ENCODE measurements at places on chromosomes 1 and 21.
A peak's percentile ranks its signal among the peaks of the same experiment; 100 is the strongest.

DNA sequence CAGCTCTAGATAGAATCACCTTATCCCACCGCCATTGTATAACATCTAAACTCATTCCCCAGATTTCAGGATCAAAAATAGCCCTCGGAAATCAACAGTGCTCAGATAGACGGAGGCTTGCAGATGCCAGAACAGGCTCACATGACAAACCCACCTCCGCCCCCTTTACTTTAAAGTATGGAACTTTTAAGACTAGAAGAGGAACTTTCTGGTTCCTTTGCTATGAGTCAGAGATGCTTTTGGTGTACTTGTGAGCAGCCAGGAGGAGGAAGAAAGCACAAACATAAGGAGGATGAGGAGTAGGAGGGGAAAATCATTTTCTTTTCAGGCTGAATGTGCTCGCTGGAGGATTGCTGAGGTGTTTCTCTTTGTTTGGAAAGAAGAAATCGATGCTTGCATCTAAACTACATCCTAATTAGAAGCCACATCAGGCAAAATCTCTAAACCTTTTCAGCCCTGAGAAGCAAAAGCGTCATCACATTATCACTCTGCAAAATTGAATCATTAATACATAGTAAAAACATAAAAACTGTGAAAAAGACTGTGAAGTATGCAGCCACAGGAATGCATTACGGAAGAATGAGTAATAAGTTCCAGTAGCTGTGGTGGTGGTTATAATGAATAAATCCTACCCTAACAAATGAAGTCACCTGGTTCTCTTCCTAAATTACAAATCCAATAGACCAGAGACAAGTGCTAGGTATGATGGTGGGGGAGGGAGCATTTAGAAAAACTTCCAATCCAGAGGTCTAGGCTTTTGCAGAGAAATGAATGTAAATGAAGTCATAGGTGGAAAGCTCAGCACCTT is 251.3 kb downstream of the KCNH1 start:
- no peak for DNase-seq

DNA sequence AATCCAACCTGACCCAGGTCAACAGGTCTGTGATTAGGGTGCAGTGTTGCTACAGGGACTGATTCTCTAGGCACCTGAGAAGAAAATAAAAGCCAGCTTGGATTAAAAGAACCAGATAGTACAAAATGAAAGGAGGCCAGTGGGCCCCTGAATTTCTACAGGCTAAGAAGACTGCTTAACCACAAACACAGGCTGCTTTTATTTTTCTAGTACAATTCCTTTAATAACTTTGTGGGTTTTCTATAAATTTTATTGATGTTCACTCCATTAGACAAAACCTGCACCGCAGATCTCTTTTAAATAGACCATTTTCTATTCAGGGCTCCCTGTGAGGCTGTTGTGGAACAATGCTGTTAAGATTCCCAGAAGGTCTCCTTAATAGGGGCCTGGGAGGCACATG is 9.7 kb upstream of the PRMT2 start:
- DNase-seq = no peak

DNA sequence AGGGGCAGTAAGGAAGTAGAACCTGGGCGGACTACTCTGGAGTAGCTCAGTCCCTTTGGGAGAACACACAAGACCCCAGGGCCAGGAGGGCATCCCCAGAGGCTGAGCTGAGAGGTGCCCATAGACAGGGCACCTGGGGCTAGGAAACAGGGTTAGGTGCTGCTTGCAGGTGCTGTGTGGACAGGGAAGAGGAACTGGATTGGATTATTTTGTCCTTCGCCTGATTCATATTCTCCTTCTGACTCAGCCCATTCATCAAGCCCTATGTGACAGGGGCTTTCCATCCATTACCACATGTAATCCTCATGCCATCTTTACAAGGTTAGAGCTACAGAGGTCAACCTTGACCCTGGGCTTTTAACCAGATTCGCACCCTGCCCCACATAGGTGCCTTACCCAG is 183.9 kb downstream of the C1orf94 start:
- DNase-seq = no peak

DNA sequence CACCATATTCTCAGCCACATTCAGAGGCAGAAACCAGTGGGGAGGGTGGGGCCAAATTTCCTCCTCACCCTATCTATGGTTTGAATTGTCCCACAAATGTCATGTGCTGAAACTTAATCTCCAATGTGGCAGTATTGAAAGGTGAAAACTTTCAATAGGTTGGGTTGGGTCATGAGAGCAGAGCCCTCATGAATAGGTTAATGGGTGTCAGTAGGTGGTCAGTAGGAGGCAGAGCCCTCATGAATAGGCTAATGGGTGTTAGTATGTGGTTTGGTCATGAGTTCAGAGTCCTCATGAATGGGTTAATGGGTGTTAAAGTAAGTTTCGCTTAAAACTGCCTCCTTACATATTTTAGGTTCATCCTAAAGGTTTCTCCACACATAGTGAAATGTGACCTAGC is 170.0 kb downstream of the FCRL5 start:
- no peak for DNase-seq

DNA sequence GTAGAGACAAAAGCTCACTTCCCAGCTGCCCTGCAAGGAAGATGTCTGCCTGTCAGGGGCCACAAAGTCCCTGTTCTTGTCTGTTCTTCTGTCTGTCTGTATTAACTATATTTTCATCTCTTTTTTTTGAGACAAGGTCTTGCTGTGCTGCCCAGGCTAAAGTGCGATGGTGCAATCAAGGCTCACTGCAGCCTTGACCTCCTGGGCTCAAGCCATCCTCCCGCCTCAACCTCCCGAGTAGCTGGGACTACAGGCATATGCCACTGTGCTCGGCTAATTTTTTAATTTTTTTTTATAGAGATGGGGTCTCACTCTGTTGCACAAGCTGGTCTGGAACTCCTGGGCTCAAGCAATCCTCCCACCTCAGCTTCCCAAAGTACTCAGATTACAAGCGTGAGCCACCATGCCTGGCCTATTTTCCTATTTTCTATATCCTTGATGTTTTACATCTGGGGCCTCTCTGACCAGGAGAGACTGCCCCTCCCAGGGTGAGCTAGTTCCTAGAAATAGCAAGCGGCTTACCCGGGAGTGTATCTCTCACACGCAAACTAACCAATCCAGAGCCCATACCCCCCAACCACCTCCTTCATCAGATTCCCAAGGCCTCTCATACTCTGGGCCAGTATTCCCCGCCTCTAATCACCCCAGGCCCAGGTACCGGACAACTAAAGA is 5.4 kb upstream of the KLHDC7A start:
- no peak for DNase-seq

- no peak for DNase-seq
Observed at GRCh38 chr1:93999840-94000415, 90.7 kb upstream of the GCLM start.

DNA sequence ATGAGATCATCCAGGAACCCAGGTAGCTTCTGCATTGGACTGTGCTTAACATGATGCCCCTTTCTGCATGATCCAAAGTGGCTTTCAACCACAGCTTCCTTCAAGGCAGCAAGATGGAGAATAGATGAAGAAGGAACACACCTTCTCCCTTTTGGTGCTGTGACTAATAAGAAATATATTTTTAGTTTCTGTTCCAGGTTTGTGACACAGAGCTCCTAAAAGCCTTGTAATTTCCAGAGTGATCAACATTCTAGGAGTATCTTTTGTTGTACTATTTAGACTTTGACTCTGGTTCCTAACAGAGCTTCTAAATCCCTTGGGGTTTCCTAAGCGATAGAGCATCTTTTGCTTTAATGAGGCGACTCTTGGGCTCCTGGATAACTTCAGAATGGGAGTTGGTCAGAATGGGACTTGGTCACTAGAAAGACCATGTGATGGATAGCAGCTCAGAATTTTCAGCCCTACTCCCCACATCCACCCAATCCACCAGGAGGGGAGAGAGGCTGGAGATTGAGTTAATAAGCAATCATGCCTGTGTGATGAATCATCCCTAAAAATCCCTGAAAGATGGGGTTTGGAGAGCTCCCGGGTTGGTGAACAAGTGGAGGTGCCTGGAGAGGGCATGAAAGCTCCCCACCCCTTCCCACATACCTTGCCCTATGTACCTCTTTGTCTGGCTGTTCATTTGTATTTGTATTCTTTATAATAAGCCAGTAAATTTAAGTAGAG is 134.8 kb downstream of the FGGY start:
- DNase-seq = no peak

GRCh38 chr1:78792756-78793155 is 143.1 kb downstream of the IFI44 start:
- DNase-seq = no peak

DNA sequence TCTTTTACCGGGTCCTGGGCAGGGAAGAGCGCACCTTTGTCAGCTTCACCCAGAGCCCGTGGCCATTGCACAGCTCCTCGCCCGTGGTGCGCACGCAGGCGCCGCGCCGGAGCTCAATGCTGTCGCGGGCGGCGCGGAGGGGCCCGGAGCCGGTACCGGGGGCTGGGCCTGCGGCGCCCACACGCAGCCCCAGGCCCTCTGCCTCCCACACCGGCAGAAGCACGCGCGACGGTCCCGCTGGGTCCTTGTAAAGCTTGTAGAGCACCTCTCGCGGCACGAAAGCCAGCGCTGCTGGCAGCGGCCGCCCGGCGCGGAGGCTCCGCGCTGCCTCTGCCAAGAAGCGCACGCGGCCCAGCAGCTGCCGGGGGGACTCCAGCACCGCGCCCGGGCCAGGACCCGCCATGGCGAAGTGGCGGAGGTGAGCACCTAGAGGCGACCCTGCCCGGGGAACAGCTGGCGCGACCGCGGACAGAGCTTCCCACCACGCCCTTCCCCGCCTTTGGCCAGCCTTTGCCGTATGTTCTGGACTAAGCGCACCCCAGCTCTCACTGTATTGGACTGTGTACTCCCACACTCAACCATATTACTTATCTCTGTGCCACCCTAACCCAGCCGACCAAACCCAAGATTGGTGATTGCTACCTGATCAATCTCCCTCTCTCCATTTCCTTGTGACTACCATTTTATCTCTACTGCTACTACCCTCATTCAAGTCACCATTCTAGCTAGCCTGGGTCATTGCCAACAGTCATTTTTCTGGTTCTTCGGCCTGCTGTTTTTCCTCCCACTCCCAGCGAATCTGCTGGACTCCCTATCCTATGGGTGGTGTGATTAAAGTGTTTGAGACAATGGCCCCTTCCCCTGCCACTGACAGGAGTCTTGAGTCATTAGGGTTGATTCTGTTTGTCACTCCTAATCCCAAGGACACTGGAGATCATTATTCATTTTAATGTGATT is at the start of gene HECTD3:
Gene HECTD3 (minus strand): TSS at position 470 of the 957 bp plus-strand sequence. CDS start 67 bp downstream, at position 403.
- peak; percentile 57 for DNase-seq

GRCh38 chr1:102942324-102942723 is 166.0 kb downstream of the COL11A1 start:
- DNase-seq = no peak

DNA sequence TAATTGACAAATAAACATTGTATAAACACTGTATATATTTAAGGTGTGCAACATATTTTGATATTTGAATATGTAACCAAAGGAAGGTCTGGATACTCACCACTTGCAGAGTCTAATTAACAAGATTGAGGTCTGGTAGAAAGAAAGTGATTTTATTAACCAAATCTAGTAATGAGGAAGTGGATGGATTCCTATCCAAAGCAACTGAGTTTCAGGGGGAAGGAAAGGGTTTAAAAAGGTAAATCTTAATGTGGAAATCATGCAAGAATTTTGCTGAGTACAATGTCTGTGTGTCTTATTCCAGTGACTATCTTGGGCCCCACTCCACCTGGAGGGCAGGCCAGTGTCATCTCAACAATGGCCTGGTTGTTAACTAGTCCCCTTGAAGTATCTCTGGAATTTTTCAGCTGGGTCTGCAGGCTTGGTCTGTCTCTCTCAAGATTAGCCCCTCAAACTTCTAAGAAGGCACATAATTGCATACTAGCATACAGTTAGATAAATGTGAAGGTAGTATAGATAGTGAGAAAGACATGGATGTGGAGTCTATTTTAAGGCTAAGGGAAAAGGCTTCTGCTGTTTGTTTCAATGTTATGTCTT is 262.7 kb upstream of the RGS18 start:
- no peak for DNase-seq

GRCh38 chr1:61141288-61142042 is 59.1 kb downstream of the NFIA start:
- DNase-seq = no peak

DNA sequence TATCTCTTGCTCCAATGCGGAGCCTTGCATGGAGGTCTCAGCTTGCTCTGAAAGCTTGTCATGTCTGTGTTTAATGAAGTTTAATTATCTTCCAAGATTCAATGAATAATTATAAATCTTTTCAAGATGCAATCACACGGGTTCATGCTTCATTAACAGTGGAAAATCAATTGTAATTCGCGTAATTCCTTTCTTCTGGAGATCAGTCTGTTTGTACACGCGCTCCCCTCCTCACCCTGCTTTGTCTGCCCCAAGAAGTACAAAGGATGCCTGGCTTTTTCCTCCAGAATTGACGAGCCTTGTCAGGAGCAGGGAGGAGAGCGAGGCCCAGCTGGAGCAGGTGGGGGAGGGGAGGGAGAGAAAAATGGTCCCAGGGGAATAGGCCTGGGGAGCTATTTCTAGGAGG is 65.0 kb upstream of the DISP3 start:
- DNase-seq = no peak

DNA sequence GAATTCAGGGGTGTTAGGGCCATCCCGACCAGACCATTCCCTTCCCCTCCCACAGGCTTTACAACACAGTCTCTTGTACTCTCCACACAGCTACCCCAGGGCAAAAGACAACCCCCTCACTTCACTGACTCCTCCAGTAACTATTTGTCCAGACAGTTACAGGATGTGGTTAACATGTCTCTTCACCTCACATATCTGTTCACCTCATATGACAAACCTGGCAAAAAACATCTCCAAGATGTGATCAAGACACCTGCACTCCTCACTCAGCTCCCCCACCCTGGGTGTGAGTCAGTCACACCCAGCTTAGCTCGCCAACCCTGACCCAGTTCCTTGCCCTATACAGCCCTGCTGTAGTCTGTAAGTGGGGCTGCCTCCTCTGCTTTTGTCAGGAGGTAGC is 490.5 kb upstream of the CHRM3 start:
- DNase-seq = no peak

DNA sequence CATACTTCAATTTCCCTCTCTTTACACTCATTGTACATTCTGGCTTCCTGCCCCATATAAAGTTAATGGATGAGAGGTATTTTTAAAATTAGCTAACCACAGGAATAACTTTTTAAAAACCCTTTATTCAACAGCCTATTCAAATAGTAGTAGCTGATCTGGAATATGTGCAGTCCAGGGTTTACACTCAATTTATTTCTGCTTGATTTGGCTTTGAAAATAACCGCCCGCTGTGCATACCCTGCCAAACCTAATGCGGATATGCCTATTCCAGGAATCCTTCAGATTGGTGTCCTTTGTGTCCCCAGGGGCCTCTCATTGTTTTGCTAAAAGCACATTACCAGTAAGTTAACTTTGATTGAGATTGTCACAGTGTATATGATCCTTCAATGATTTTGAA is 1686.2 kb downstream of the PLA2G4A start:
- no peak for DNase-seq

Measured in substantia nigra (tissue), 51 donors.